ENCODE measurements at places on chromosomes 2 and 18.

- DNase-seq = no peak
Measured at GRCh38 chr2:55810622-55811020, 113.0 kb downstream of the EFEMP1 start.

GRCh38 chr18:8350628-8351027 lies 258.6 kb upstream of the RAB12 start:
- DNase-seq = no peak

DNA sequence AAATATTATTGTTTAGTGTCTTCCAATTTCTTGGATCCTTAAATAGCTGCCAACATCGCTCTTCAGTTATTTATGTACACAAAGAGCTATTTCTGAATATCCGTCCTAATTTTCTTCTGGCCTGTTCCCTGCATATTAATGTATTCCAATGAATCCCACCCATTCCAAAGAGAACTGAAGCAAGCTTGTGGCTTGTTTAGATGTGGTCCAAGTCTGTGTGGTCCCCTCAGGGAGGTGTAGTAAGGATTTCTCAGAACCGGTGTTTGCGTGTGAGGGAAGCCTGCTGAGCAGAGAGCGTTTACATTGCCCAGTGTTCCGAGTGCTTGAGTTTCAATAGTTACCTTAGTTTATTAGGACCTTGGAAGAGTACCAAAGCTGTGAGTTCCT lies 25.1 kb upstream of the IL1R1 start:
- DNase-seq = no peak

GRCh38 chr2:15111718-15112117 lies 449.4 kb downstream of the NBAS start:
- DNase-seq = no peak

DNA sequence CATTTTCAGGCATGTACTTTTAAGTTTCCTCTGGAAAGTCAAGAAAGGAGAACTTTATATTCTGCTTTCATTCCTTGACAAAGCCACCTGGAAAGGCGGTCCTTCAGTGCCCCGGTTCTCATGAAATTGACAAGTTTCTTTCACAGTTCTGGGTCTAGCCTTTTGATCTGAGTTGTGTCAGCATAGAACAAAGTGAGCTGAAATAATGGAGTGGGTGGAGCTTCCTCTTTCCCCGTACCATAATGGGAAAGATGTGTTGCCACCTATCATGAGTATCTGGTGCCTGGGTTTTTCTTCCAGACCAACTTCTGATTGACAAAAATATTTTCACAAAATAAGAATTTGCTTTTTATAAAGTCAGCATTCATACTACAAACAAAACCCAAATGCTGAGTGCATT lies 49.3 kb downstream of the PTRHD1 start:
- no peak for DNase-seq

DNA sequence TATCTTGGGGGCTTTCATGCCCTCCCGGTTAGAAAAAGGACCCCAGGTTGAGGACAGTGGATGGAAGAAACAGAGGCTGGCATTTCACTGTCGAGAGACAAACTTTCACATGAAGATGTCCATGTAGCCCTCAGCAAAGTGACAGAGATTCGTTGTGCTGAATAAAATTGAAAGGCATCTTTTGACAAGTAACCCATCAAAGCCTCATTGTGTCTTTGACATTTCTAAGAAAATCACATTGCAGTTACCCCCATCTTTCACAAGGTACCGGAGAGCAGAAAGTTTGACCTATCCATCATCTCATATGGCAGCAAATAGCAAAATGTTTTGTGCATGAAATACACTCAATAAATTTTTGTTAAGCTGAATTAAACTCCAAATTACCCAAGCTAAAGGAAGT lies 2.0 kb upstream of the MBP start:
- no peak for DNase-seq

GRCh38 chr2:47631792-47632398 lies 151.1 kb upstream of the MSH6 start:
- no peak for DNase-seq
